CD4-positive, alpha-beta T cell treated with Interleukin-17A for 1 hour (primary cell): ENCODE measurements at places on chromosomes 5 and 9.
A peak's percentile ranks its signal among the peaks of the same experiment; 100 is the strongest.

DNA sequence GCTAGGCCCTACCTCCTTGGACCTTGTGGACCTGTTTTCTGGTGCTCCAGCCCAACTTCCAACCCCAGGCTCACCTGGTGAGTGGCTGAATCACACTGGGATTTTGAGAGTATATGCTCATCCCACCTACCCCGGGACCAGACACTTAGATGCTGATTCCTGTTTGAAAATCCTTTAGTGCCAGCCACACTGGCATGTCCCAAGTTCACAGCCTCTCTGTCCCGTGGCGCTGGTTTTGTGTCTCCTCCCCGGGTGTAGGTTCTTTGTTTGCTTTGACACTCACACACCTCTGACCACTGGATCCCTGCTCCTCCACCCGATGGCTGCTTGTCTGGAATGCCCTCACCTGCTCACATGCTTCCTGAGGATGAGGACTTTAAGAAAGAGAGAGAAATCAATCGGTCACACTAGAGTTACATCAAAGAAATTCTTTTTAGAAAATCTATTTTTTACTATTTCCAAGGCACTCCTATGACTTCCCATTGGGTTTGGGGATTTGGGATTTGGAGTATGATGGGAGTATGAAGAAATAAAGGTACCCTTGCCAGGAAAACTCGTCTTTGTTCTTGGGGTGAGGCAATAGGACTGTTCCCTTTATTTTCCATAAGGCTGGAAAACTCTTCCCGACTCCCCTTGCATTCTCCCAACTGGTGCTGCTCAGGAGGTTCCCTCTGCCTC lies 7.3 kb upstream of the SLC25A48 start:
- no peak for DNase-seq

- no peak for DNase-seq
Measured at GRCh38 chr9:977838-978830, 1.7 kb downstream of the DMRT3 start.

GRCh38 chr5:169415371-169415770 lies 114.4 kb upstream of the SLIT3 start:
- no peak for DNase-seq

- peak; percentile 10 for DNase-seq
Measured at GRCh38 chr5:72920690-72921502, 34.9 kb upstream of the FCHO2 start.

GRCh38 chr5:173794901-173795416 lies 93.2 kb upstream of the CPEB4 start:
- no peak for DNase-seq

GRCh38 chr5:150661086-150661485 lies at the start of gene MYOZ3:
Gene MYOZ3 (plus strand): TSS chr5:150661251. CDS start chr5:150662942, 1,691 bp downstream.
- no peak for DNase-seq

GRCh38 chr5:132054031-132054696 lies 6.3 kb upstream of the IL3 start:
- DNase-seq = no peak
